ENCODE measurements at places on chromosomes 4 and X.

DNA sequence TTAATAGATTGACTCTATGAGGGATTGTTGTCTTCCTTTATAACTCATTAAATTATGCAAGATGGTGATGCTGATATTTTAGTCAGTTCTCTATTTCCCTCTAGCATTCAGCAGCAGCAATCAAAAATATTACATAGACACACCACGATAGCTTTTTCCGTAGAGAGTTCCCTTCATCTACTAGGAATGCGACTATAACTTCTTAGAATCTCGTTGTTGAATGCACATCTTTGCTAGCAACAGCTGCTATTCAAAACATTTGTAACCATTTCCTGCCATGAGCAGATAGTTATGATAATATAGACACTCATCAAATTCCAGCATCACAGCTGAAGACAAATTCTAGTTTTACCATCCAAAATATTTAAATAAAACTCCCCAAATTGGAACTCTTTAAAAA lies 147.4 kb upstream of the FGF13 start:
- no peak for DNase-seq

- DNase-seq = no peak
Measured at GRCh38 chr4:150104404-150105027, 26.3 kb downstream of the DCLK2 start.

DNA sequence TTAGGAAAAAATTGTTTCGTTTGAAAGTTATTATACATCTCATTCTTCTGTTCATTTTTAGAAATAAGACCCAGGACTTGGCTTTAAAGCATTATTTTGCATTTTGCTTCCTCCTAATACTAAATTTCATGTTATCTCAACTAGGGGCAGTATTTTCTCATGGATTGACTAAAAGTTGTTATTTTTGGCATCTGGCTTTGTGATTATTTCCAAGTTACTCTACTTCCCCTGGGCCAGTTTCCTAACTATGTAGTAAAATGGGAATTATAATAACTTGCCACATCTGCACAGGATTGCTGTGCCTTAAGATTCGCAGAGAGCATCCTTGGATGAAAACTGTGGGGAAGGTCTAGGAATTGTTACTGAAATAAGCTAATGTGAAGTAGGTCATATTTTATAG lies 3.0 kb downstream of the RBPJ start:
- no peak for DNase-seq

DNA sequence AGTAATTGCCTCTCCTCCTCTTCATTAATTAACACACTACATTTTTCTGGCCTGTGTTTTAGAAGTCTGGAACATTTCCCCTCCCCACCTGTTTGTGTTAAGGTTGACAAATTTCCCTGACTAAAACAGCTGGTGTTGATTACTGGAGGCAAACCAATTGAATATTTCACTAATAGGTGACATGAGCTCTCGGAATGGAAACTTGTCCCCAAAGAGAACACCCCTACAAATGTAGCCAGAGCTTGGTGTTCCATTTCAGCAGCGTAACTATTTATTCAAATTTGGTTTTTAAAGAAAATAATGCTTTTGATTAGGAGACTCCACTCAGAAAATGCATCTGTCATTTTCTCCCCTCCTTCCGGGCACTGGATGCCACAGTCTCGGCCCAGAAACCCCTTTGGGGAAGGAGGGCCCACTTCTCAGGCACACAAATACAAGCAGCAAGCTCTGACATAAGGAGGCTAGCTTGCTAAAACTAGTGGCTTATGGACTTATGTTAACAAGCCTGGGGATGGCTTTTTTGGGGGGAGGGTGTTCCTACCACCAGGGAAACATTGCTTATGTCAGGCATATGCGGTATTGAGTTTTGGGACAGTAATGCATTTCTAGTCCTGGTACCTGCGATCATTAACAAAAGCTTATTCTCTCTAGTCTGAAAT lies 2.2 kb downstream of the RNF150 start:
- no peak for DNase-seq

- no peak for DNase-seq
Measured at GRCh38 chr4:96652158-96652557, 812.3 kb downstream of the PDHA2 start.

Measured in T-helper 17 cell (primary cell).